Activated naive CD4-positive, alpha-beta T cell (primary cell): ENCODE measurements at places on chromosomes 7 and 10.
A peak's percentile ranks its signal among the peaks of the same experiment; 100 is the strongest.

DNA sequence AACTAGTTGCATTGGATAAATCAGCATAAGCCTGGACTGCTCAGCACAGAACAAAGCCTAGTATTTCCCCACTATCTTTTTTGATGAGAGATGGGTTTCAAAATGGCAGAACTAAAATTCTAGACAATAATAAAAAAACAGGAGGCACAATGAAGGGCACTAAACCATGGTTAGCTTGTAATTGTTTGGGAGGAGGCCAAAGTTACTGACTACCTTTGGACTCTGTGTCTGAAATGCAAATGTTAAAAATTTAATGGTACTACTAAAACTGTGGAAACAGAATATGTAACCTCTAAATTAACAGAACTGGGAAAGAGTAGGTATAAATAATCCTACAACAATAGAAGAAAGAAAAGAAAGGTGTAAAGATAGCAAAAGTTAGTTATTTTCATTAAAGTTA lies 13.0 kb downstream of the ADAM12 start:
- DNase-seq: no peak

DNA sequence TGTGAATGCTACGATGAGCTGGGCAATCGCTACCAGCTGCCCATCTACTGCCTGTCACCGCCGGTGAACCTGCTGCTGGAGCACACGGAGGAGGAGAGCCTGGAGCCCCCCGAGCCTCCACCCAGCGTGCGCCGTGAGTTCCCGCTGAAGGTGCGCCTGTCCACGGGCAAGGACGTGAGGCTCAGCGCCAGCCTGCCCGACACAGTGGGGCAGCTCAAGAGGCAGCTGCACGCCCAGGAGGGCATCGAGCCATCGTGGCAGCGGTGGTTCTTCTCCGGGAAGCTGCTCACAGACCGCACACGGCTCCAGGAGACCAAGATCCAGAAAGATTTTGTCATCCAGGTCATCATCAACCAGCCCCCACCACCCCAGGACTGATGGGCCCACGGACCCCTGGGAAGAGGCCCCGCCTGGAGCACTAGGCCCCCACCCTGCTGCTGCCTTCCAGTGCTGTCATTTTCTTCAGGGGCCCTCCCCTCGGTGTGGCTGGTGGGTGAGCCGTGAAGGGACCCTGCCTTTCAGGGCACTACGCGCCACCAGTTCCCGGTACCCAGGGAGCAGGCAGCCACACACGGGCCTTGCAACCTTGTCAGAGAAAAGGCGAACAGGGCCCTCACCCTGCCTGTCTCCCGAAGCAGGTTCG lies 2.3 kb upstream of the ANKRD2 start:
- no peak for DNase-seq

DNA sequence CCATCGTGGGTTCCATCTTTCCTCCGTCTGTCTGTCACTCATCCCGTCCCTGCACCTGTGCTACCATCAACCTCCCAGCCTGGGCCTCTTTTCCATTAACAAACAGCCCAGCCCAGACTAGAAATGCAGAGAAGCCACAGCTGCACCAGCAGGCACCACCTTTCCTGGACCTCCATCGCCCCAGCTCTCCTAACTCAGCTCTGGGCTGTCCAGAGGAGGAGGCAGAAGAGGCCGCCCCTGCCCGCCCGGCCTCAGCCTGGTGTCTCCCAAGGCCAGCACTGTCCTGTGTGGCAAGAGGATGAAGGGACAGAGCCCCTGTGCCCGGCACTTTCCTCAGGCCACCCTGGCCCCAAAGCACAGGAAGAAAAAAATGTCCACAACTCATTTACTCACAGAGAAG lies 225.6 kb downstream of the PTPRN2 start:
- DNase-seq: no peak

GRCh38 chr7:5594616-5595544 lies 171.2 kb upstream of the TNRC18 start:
- no peak for DNase-seq

DNA sequence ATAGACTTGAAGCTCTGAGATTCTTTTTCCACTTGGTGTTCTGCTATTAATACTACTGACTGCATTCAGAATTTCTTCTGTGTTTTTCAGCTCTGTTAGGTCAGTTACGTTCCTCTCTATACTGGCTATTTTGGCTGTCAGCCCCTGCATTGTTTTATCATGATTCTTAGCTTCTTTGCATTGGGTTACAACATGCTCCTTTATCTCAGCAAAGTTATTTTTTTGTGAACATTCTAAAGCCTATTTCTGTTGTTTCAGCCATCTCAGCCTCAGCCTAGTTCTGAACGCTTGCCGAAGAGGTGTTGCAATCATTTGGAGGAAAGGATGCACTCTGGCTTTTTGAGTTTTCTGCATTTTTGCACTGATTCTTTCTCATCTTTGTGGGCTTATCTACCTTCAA lies 201.5 kb upstream of the GNAI1 start:
- DNase-seq: no peak

DNA sequence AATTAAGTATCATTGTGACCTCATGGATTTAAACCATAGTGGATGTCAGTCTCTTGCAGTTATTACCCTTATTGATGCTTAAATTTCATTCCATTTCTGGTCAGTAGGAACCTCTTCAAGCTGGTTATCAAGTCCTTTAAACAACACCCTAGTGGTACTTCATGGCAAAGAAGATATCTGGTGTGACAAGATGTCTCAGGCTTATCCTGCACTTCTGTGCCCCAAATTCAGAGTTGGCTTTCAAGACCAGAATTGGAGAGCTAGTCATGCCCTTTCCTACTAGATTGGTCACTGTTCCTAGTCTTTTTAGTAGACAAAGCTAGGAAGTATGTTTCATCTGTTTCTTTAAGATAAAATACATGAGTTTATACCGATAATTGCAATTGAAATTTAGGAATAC lies 54.9 kb downstream of the KMT2E start:
- no peak for DNase-seq

DNA sequence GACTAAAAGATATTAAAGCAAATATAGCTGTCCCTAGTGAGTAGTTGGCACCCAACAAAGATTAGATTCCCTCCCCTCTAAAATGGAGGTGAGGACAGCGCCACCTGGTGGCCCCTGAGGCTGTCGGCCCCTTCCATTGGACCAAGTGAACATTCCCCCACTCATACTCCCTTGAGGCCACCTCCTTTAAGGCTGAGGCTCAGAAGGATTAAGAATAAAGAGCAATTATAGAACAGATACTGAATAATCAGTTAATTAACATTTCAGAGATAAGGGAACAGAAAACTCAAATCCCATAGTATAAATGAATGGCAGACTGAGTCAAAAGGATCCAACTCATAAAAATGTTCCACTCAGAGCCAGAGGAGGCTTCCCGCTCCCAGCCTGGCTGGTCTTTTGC lies 130.4 kb upstream of the GHITM start:
- DNase-seq: peak; percentile 3

DNA sequence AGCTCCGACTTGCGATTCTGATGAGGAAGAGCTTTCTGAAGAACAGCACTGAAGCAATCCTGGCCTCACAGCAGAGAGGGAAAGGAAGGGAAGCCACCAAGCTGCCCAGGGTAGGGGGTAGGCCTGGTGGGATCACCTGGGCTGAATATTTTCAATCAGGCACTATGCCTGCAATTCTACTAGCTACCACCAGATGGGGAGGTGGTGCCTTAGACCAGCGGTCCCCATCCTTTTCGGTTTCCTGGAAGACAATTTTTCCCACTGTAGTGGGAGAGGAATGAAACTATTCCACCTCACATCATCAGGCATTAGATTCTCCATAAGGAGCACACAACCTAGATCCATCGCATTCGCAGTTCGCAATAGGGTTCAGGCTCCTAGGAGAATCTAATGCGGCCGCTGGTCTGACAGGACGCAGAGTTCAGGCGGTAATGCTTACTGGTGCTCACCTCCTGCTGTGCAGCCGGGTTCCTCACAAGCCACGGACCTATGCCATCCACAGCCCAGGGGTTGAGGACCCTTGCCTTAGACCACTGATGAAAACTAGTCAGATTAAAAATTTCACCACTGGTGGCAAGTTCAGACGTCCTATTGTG lies 2.7 kb downstream of the LRRC20 start:
- no peak for DNase-seq

DNA sequence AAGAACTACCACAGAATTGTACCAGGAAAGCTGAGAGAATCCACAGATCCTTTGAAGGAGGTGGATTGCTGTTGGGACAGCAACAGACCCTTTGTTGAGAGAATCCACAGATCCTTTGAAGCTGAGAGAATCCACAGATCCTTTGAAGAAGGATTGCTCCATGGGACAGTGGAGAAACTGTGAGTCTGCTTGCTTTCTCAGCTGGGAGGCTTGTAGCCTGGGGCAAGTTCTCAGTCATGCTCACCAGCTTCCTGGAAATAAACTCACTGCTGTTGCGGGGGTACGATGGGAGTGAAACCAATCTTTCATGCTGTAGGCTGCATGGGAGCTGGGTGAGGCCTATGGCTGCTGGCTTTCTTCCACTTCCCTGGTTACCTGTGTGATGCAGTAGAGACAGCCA lies 106.3 kb downstream of the C7orf25 start:
- no peak for DNase-seq

DNA sequence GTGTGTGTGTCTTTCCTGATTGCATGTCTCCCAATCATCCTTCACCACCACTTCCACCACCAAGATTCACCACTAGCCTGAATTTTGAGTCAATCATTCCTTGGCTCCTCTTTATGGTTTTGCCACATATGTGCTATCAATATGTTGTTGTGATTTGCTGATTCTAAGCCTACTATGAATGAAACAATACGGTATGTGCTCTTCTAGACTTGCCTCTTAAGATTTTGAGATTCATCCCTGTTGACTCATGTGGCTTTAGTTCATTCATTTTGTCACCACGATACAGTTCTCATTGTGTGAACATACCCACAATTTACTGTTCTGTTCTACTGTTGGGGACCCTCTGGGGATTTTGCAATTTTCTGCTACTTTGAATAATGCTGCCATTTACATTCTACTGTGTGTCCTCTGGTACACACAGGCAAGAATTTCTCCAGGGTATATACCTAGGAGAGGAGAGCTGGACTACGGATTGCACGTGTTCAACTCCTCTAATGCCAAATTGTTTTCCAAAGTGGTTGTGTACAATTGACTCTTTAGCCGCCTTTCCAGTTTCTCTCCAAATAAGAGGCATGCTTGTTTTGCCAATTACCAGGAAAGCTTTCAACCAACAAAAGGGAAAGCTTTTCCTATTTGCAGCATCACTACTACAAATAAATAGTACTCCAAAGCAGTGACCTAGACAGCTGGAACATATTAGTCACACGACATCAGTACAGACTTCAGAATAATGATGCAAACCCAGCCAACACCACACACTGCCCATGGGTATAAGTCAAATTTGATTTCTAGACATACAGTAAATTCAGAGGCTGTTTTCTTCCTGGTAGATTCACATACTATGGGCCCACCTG lies 30.0 kb downstream of the SGMS1 start:
- DNase-seq: no peak

DNA sequence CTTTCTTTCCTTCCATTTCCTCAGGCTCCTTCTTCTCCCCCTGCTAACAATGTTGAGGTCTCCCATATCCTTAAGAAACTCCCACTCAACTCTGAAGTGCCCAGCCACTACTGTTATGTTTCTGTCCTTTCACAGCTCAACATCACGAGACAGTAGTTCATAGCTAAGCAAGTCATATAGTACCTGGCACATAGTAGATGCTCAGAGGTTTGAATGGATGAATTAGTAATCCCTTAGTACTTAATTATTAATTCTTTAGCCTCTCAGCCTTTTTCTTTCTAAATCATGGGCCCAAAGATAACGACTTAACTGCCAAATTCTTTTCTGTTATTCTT lies 22.6 kb downstream of the CSGALNACT2 start:
- no peak for DNase-seq

GRCh38 chr10:21194510-21194993 lies 297.4 kb upstream of the NEBL start:
- no peak for DNase-seq

- DNase-seq: no peak
Observed at GRCh38 chr7:148912758-148913541, 28.9 kb upstream of the EZH2 start.

GRCh38 chr10:124301736-124302135 lies 117.0 kb downstream of the OAT start:
- DNase-seq: no peak

GRCh38 chr10:79025199-79025832 lies 43.5 kb upstream of the ZMIZ1 start:
- no peak for DNase-seq
